ENCODE measurements at places on chromosomes 16 and 17.

DNA sequence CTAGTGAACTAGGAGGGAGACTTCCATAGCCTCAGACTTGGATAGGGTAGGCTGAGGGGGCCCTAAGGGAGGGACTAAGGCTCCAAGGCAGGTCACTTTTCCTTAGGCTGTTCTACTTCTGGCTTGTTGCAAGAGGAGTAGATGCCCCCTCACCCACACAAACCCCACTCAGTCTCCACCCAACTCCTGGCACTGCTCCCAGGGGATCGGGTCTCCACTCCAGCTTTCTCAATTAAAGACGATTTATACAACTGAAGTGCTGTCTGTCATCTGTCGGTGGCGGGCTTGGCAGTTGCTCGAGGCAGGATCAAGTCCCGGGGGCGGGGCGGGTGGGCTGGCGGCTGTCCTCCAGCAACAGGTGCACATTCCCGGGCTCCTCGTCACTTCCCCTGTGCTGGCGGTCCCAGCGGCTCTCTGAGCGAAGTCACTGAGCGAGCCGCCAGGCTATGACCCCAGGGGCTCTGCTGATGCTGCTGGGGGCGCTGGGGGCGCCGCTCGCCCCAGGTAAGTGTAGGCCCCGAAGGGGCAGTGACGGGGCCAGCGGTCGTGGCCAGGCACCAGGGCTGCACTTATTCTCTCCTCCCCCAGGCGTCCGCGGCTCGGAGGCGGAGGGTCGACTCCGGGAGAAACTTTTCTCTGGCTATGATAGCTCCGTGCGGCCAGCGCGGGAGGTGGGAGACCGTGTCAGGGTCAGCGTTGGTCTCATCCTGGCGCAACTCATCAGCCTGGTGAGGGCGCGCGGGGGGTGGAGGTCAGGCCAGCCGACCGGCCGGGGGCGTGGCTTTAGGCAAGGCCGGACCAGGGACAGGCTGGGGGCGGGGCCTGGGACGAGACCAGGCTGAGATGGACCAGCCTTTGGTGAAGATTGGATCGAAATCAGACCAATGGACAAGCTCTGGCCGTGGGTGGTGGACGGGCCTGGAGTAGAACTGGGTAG lies at the start of gene CHRNB1:
TSS of gene CHRNB1 (plus strand) at position 380 of the 937 bp plus-strand sequence. CDS start at position 447, 67 bp downstream.
- DNase-seq, result no peak

DNA sequence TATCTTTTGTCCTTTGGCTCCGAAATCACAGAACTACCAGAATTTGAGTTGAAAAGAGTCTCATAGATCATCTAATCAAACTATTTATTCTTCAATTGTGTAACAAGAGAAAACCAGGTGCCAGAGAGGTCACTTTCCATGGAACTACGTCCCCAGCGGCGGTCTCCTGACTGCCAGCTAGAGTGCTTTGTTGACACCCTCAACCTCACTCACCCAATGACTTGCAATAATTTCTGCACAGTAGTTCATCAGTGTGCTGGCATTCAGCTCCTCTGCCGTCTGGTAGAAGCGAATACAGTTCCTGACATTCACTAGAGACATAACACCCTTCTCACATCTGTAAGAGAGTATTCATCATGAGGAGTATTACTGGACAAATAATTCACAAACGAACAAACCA lies 54.2 kb downstream of the ANKFY1 start:
- DNase-seq, result no peak

DNA sequence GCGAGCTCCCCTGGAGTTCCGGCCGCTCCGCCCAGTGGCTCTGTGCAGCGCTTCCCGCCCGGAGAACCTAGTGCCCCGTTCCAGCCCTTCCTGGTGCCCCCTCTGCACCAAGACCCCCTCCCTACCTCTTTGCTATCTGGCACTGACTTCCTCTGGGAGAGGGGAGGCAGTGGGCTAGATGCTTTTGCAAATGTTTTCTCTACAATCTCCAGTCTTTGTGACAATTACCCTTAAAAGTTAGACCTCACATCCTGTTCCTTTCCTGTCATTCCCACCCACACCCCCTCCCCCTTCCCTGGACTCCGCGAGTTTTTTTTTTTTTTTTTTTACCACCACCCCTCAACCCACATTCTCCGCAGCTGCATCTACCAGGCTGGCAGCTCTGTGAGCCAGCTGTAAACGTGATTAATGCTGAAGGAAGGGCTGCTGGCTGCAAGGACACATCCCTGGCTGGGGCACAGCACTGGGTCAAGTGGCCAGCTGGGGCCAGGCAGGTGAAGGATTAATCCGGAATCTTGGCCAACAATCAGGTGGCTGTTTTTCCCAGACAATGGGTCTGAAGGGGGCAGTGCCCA lies 101.5 kb downstream of the MGAT5B start:
- DNase-seq, result no peak

- no peak for DNase-seq
Observed at GRCh38 chr17:65560628-65561451, 608 bp downstream of the AXIN2 start.

DNA sequence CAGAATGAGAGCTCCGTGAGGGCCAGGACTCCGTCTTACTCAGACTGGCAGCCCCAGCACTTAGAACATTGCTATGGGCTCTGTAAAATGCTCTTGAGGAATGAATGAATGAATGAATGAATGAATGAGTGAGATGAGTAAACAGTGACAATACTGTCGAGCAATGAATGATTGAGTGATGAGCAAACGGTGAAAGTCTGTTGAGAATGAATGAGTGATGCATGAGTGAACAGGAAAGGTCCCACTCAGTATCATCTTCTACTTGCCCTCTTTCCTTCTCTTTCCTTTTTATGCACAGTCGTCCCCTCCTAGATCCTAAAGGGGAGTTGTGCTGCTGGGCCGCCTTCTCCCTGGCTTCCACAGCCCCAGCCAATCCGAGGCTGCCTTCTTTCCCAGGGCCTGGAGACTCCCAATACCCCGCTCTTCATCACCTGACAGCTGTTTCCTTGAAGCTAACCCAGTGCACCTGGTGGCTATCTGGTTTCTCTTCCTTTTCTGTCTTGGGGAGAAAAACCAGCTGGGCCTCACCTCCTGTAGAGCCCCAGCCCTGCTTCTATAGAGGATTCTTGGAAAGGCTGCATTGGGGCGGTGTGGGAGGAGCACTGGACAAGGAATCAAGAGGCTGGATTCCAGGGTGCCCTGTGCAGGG lies 32.7 kb upstream of the CACNG1 start:
- no peak for DNase-seq

DNA sequence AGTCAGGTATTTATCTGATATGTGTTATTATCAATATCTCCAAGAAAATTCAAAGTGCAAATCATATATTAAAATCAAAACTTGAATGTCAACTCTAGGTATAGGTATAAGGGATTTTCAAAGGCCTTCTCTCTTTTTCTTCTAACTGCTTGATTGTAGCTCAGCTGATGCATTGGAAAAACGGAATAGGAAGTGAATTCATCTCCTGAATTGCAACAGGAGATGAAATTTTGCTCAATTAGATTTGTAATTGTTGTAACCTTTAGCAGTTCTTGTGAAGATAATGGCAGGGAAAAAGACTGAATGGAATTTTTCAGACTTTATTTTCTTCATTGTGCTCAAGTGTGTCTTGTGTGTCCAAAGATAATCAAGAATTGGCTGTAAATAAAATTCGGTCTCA lies 190.2 kb upstream of the KCNJ16 start:
- no peak for DNase-seq

DNA sequence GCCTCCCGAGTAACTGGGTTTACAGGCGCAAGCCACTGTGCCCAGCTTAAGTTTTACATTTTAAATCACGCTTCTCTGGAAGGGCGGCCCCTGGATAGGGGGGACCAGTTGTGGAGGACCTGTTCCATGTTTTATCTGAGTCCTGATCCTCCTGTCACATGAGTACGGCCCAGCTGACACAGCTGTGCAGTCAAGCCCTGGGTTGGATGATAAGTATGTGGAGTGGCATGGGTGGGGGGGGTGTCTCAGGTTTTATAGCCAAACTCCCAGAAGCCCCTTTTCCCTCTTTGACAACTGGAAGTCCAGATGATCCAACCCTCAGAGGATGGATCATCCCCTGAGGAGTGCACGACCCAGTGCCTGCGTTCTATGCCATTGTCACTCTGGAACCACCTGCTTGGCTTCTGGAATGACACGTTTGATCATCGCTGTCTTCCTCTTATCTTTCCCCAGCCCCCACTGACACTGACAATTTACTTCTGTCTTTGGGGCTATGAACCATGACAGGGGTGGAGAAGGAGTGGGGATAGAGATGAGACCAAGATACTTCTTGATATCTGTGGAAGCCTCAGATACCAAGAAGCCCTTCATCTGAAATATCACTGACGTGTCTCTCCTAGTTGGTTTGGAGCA lies 191.2 kb downstream of the MSI2 start:
- no peak for DNase-seq

DNA sequence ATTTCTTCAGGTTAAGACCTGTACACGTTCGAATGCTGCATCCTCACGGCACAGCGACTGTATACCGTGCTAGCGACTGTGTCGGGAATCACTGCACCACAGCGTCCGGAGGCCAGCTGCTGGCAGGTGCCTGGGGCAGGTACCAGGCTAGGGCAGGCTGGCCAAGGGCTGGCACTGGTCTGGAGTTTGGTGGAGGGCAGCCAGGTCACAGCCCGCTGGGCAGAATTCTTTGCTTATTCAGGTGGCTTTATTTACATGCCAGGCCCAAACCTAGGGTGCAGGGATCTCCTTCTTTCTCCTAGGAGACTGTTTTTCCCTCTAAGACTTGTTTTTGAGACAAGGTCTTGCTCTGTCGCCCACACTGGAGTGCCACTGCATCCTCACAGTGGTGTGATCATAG lies 37.9 kb downstream of the COTL1 start:
- DNase-seq, result no peak

- no peak for DNase-seq
Observed at GRCh38 chr17:67479148-67479547, 102.1 kb downstream of the PITPNC1 start.

- DNase-seq, result no peak
Observed at GRCh38 chr16:11076259-11077018, 132.1 kb downstream of the CLEC16A start.

DNA sequence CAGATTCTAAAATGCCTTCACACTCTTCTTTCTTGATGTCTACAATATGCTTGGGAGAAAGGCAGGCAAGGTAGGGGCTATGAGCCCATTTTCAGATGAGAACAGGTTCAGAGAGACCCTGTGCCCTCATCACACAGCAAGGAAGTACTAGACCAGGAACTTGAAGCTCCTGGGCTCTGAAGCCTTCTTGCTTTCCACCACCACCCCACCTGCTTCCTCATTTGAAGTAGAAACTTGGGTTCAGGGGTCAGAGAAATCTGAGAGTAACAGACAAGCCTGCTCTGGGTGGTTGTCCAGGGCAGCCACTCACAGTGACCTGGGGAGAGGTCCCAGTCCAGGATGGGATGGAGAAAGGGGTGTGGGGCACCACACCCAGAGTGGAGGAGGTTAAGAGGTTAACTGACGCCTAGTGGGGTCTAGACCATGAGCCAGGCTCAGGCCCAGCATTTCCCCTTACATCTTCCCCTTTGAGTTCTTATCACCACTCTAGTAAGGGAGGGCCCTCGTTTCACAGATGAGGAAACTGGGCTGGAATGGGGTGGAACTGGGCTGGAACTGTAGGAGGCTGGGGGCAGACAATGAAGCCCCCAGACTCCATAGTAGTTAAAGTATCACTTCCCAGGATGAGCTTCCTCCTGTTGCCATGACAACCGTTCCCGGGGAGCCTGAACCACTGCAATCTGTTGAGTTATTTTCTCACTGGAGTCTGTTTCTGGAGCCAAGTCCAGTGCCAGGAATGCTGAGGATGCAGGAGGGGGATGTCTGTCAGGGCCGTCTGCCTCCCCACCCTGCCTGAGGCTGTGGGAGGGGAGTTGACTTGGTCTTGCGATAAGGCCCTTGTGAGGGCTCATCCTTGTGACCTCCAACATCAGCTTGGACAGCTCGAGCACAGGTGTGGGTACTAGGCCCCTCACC lies 16.2 kb upstream of the PHF12 start:
- DNase-seq, result no peak

DNA sequence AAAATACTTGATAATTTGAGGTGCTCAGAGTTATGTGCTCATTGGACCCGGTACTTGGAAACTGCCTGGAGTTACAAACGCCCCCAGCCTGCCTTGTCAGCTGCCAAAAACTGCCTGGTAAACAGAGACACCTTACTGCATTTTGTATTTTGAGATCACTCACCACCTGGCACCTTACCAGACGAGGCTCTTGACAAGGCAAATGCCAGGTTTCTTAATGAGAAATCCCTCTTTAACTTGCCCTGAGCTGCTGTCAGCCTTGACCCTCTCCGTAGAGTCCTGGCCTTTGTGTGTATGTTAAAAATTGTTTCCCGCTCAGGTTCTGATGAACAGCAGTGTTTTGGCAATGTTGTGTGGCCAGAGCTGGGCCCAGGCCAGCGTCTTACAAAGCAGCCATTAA lies 28.8 kb downstream of the SYT17 start:
- no peak for DNase-seq

- no peak for DNase-seq
Observed at GRCh38 chr16:84975522-84975921, 35.8 kb downstream of the ZDHHC7 start.

DNA sequence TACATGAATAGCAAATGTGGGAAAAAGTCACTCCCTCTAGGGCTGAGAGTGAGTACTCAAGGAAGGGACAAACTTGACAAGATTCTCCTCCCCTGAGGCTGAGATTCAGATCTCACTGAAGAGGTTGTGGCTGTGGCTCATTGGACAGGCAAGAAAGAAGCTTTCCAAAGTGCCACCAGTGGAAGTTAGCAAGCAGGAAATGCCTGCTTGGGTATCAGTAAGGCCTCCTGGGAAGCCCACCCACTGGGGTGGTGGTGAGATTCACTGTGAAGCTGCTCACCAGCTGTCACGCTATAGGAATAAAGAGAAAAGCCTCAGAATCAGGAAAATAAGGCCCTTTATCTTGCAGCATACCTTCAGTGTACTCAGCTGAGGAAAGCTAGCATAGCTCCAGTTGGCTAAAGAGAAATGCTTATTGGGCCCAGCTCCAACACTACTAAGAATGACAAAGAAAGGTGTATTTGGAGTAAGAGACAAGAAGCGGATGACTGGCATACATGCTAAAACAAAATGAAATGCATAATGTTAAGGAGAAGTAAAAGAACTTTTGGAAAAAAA lies 274.4 kb upstream of the TOM1L1 start:
- DNase-seq, result no peak

DNA sequence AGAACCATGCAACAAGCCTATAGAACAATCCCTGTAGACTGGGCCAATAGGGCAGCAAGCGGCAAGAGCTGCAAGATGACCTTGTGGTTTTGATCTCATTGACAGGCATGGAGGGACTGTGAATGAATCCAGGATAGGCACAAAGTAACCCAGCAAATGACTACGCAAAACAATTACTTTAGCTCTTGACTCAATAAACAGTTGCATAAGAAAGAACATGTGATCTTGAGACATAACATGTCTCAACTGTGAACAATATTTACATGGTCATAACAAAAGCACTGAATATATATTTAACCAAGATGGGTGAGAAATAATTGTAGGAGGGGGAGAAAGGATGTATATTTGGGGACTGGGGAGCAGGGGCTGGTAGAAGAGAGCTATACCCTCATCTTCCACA lies 313.7 kb upstream of the CDH5 start:
- DNase-seq, result no peak

DNA sequence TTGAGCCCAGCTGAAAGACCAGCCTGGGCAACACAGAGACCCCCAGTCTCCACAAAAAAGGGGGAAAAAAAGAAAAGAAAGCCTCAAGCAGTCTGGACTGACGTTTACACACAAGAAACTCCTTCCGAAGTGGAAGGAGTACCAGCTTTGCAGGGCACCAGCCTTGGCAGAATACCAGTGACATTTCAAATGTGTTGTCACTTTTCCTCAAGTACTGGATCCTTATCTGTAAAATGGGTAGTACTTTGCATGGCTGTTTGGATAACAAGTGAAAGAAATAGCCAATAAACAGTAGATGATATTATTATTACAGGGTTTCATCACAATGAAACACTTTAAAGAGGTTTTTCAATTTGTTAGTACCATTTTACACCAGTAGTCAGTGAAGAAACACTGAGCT lies 14.2 kb downstream of the YWHAE start:
- DNase-seq, result no peak

- no peak for DNase-seq
Observed at GRCh38 chr16:68005786-68006286, 6.6 kb upstream of the DPEP2 start.

Measured in vagina (tissue), 2 donors.